Chondrocyte (in vitro differentiated cells): ENCODE measurements at places on chromosomes 13 and 19.
A peak's percentile ranks its signal among the peaks of the same experiment; 100 is the strongest.

DNA sequence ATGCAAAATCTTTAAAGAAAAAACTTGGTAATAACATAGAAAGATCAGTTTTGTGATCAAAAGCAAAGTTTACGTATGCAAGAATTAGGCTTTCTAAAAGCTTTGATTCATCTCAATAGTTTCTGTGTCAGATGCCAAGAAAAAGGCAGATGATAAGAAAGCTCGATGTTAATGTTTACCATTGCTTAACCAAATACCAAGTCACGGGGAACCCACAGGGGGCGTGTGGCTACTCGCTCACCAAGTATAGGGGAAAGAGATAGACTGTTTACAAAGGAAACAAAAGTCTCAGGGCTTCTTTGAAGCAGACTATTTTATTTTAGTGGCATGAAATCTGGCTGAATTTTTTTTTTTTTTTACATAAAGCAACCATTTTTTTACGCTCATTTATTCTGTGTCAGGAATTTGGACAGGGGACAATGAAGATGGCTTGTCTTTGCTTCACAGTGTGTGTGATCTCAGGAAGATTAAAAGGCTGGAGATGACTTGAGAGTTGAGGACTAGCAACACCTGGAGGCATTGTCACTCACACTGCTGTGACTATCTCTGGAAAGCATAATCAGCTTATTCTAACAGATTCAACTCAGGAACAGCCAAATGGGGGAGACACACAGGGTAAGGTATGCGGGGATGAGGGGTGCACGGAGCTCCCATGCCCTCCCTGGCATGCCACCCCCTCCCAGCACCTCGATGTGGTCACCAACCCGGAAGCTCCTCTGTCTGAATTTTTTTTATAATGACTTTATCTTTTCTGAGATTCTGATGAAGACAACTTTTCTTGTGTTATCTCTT is 24.9 kb downstream of the RCBTB1 start:
- H3K4me3 ChIP-seq = no peak overlapping the region
- no peaks in the 10 kb centered on the region for H3K27me3 ChIP-seq
- H3K36me3 ChIP-seq = peaks cover 13% of the 10 kb centered on the region
- H3K27ac ChIP-seq = no peak overlapping the region
- no peak for DNase-seq

- DNase-seq = no peak
- peak within 1 kb of the TSS; percentile 94 for H3K27ac ChIP-seq
These were observed at the start of gene ARHGEF1 for GRCh38 chr19:41882568-41883462. Gene ARHGEF1, plus strand, starts transcription at chr19:41883184. Its CDS starts 4,899 bp downstream, at chr19:41888083.

DNA sequence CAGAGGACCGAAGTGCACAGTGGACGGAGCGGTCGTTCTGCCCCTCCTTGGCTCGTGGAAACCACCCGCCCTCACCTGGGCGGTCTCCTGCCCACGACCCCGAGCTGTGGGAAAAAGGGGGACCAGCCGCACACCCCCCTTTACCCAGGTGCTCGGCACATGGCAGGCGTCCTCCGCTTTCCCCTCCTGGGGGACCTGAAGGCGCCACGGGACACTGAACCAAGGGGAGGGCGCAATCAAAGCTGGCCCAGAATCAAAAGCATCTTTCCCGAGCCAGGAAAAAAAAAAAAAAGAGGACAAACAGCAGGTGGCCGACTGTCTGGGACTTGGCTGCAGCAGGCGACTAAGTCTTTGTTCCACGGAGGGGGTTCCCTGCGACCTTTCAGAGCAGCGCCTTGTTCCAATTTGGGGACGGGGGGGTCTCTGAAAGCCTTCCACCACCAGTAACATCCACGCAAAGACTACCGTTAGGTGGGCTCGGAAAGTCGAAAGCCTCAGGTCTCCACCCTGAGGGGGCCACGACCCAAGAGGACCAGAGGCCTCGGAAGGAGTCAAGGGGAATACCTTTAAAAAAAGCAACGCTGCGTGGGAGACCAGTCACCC is 1.1 kb downstream of the MBD3 start:
- H3K4me3 ChIP-seq = peak overlapping the region; percentile 86
- H3K4me1 ChIP-seq = peaks cover 30% of the 10 kb centered on the region
- no peaks in the 10 kb centered on the region for H3K36me3 ChIP-seq
- peak overlapping the region; percentile 85 for H3K27ac ChIP-seq
- H3K27me3 ChIP-seq = no peaks in the 10 kb centered on the region

DNA sequence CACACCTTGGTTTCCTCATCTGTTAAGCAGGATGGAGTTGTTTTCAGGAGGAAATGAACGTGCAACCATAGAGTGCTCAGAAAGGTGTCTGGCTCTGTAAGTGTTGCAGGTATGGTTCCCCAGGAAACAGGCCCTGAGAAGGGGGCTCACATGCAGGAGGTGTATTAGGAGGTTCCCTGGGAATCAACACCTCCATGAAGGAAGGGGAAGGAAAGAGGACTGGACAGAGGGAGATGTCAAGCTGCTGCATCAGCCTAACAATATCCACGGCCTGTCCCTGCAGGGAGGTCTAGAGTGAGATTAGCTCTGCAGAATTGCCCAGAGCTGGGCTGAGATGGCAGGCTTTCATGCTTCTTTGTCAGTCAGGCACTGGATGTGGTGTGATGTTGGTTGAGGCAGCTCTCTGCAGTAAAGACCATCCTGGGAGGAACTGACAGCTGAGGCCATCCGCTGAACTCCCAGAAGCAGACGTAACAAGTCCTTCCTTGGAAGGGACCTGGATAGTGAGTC is 373.3 kb downstream of the ZNF536 start:
- no peak overlapping the region for H3K4me3 ChIP-seq
- DNase-seq = no peak
- H3K27me3 ChIP-seq = peaks cover 7% of the 10 kb centered on the region
- H3K27ac ChIP-seq = no peak overlapping the region
- no peaks in the 10 kb centered on the region for H3K4me1 ChIP-seq

DNA sequence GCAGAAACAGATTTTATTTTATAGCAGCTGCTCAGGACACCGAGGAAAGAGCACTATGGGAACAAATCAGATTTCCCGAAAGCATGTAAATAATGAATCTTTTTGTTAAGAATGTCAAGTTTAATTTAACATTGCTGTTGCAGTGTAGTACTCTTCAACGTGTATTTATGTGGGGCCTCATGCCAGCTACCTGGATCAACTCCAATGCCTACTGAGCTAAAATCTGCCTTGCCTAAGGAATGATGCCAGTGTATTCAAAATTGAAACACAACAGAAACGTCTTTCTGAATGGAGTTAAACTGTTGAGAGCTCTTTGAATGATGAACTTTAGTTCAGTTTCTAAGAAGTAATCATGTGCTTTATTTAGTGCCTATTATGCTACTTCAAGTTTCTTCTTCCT is 1379.8 kb upstream of the ATXN8OS start:
- H3K4me1 ChIP-seq = no peaks in the 10 kb centered on the region
- no peak overlapping the region for H3K27ac ChIP-seq
- no peak for DNase-seq
- H3K27me3 ChIP-seq = no peaks in the 10 kb centered on the region
- no peaks in the 10 kb centered on the region for H3K36me3 ChIP-seq
- no peak overlapping the region for H3K4me3 ChIP-seq

- peaks cover 11% of the 10 kb centered on the region for H3K36me3 ChIP-seq
- peak overlapping the region; percentile 66 for H3K27ac ChIP-seq
- H3K4me1 ChIP-seq = peaks cover 33% of the 10 kb centered on the region
- peak overlapping the region; percentile 71 for H3K4me3 ChIP-seq
- no peak for DNase-seq
These were observed 1.2 kb upstream of the TRIM13 start for GRCh38 chr13:49995625-49996101.

GRCh38 chr13:113588394-113589111 is 4.0 kb downstream of the TFDP1 start:
- peak overlapping the region; percentile 49 for H3K27ac ChIP-seq
- H3K36me3 ChIP-seq = peaks cover 4% of the 10 kb centered on the region
- H3K4me1 ChIP-seq = peaks cover 23% of the 10 kb centered on the region
- no peaks in the 10 kb centered on the region for H3K27me3 ChIP-seq
- H3K4me3 ChIP-seq = no peak overlapping the region

GRCh38 chr13:80047406-80047805 is 293.5 kb downstream of the SPRY2 start:
- no peaks in the 10 kb centered on the region for H3K27me3 ChIP-seq
- DNase-seq = no peak
- H3K4me3 ChIP-seq = no peak overlapping the region
- H3K27ac ChIP-seq = peak overlapping the region; percentile 50

GRCh38 chr13:50285283-50285682 is 270.0 kb downstream of the KCNRG start:
- H3K4me1 ChIP-seq = no peaks in the 10 kb centered on the region
- H3K27me3 ChIP-seq = no peaks in the 10 kb centered on the region
- no peak overlapping the region for H3K4me3 ChIP-seq
- H3K27ac ChIP-seq = no peak overlapping the region

- peaks cover 15% of the 10 kb centered on the region for H3K36me3 ChIP-seq
- no peak for DNase-seq
- no peaks in the 10 kb centered on the region for H3K4me1 ChIP-seq
- H3K27me3 ChIP-seq = no peaks in the 10 kb centered on the region
- no peak overlapping the region for H3K4me3 ChIP-seq
These were observed 7.1 kb downstream of the PLEKHA4 start for GRCh38 chr19:48861313-48861712.

- no peak for DNase-seq
- no peak overlapping the region for H3K4me3 ChIP-seq
These were observed 471.0 kb downstream of the COG6 start for GRCh38 chr13:40126306-40127085.

DNA sequence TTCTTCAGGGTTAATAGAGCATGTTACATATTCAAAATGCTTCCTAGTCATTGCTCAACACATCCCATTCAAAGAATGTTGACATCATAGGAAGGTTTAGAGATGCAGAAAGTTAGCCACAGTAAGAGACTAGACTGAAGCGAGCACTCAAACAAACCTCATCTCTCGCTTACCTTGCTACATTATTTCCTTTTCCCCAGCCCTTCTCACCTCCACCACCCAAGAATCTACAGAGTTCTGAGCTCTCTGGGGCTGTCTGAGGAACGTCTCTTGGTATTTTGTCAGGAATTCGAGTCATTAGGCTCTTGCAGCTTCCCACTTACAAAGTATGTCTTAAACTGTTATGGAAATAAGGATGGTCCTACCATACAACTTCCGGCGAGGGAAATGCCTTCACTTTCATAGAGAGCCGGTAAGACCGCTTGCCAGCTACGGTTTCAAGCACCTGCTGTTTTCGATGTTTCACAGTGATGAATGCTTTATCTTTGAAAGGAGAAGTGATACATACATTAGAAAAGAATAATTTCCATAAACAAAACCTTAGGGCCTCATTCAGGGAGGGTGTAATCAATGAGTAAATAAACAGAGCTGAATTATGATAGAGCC is 65.1 kb downstream of the FLT1 start:
- no peak overlapping the region for H3K27ac ChIP-seq
- H3K36me3 ChIP-seq = no peaks in the 10 kb centered on the region
- peaks cover 15% of the 10 kb centered on the region for H3K4me1 ChIP-seq

GRCh38 chr13:111924678-111925075 is 142.3 kb upstream of the SOX1 start:
- no peaks in the 10 kb centered on the region for H3K36me3 ChIP-seq
- DNase-seq = no peak
- H3K27me3 ChIP-seq = peaks cover 17% of the 10 kb centered on the region
- no peak overlapping the region for H3K27ac ChIP-seq
- H3K4me1 ChIP-seq = no peaks in the 10 kb centered on the region
- no peak overlapping the region for H3K4me3 ChIP-seq

GRCh38 chr19:47623151-47623920 is 14.4 kb downstream of the BICRA start:
- H3K4me1 ChIP-seq = peaks cover 28% of the 10 kb centered on the region
- H3K27ac ChIP-seq = peak overlapping the region; percentile 3
- no peak overlapping the region for H3K4me3 ChIP-seq
- DNase-seq = no peak
- no peaks in the 10 kb centered on the region for H3K36me3 ChIP-seq

- no peak for DNase-seq
- no peak overlapping the region for H3K4me3 ChIP-seq
- no peaks in the 10 kb centered on the region for H3K27me3 ChIP-seq
- H3K36me3 ChIP-seq = peaks cover 10% of the 10 kb centered on the region
- no peaks in the 10 kb centered on the region for H3K4me1 ChIP-seq
These were observed 21.9 kb downstream of the AP3D1 start for GRCh38 chr19:2129486-2129885.

- no peak overlapping the region for H3K4me3 ChIP-seq
- no peak for DNase-seq
- H3K27me3 ChIP-seq = no peaks in the 10 kb centered on the region
- H3K4me1 ChIP-seq = peaks cover 5% of the 10 kb centered on the region
These were observed 599.5 kb upstream of the PCDH9 start for GRCh38 chr13:67829641-67830040.

GRCh38 chr19:10965398-10965797 is 4.6 kb downstream of the SMARCA4 start:
- H3K4me3 ChIP-seq = no peak overlapping the region
- H3K36me3 ChIP-seq = no peaks in the 10 kb centered on the region
- peaks cover 48% of the 10 kb centered on the region for H3K4me1 ChIP-seq
- no peaks in the 10 kb centered on the region for H3K27me3 ChIP-seq
- no peak for DNase-seq

DNA sequence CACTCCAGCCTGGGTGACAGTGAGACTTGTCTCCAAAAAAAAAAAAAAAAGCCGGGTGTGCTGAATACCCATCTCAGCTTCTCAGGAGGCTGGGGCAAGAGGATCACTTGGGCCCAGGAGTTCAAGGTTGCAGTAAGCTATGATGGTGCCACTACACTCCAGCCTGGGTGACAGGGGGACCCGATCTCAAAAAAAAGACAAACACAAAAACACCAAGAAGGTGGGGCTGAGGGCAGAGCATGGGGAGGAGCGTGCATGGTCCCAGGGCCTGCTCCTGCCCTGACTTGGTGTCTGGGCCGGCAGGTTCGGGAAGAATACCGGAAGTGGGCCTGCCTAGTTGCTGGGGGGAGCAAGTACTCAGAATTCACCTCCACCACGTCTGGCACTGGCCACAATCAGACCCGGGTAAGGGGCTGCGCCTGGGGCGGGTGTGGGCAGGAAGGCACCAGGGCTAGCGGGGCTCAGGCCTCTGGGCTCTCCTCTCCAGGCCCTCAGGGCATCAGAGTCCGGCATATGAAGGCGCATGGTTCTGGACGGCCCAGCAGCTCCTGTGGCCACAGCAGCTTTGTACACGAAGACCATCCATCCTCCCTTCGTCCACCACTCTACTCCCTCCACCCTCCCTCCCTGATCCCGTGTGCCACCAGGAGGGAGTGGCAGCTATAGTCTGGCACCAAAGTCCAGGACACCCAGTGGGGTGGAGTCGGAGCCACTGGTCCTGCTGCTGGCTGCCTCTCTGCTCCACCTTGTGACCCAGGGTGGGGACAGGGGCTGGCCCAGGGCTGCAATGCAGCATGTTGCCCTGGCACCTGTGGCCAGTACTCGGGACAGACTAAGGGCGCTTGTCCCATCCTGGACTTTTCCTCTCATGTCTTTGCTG is 11.3 kb downstream of the DDX39A start:
- H3K27ac ChIP-seq = no peak overlapping the region
- H3K27me3 ChIP-seq = no peaks in the 10 kb centered on the region
- H3K36me3 ChIP-seq = peaks cover 26% of the 10 kb centered on the region
- DNase-seq = no peak
- H3K4me1 ChIP-seq = peaks cover 7% of the 10 kb centered on the region

DNA sequence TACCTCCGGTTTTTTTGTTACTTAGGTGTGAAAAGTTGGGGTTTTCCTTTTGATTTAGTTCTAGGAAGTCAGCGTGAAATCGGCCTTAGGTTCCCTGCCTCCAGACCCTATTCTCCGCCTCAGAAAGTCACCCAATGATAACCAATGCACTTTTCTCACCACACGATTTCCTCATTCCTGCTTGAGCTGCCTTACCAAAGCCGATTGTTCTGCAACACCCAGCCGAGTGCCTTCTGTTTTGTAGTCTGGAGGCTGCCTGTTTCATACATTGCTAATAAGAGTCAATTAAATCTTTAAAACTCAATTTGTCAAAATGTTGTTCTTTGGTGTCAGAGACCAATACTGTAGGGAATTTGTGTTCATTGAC is 39.7 kb downstream of the GJA3 start:
- peaks cover 25% of the 10 kb centered on the region for H3K4me1 ChIP-seq
- DNase-seq = no peak
- H3K4me3 ChIP-seq = no peak overlapping the region
- no peaks in the 10 kb centered on the region for H3K36me3 ChIP-seq
- no peak overlapping the region for H3K27ac ChIP-seq
- peaks cover 2% of the 10 kb centered on the region for H3K27me3 ChIP-seq
